Omental fat pad (tissue), 4 donors: ENCODE measurements at places on chromosomes 4 and X. TPM values are rescaled to one million over a fixed set of nuclear protein-coding genes. Genes with fewer than 3 reads are reported as not detected.

DNA sequence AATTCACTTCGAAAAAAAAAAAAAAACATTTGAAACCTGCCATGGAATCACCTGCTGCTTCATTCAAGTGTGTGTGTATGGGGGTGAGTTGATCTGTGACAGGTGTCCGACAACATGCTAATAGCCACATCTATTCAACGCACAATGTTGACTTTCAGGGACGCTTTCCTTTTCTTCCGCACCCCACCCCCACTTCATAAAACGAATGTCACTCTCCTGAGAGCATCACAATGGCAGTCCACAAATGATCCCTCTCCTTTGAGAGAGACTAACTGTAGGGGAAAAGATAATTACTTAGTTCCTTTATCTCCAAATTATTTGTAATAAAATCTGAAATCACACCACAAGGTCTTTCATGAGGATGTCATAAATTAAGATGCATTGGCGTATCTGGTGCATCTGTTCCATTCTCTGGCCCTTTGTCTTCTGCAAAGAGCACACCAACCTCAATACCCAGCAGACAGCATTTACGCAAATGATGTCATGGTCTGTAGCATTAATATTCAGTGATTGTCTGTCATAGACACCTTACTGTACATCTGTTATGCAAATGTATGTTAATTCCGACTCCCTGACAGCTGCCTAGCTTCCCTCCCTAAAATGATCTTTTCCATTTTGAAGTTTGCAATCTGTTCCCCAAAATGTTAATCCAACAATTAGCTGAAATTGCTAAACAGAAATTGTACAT, 640.0 kb upstream of the BOD1L1 start:
- no peak for DNase-seq

- no peak for DNase-seq
Measured at GRCh38 chr4:135268369-135268768, 1066.8 kb upstream of the PABPC4L start.

GRCh38 chr4:108602163-108602562, 18.2 kb upstream of the RPL34 start:
- DNase-seq = no peak

DNA sequence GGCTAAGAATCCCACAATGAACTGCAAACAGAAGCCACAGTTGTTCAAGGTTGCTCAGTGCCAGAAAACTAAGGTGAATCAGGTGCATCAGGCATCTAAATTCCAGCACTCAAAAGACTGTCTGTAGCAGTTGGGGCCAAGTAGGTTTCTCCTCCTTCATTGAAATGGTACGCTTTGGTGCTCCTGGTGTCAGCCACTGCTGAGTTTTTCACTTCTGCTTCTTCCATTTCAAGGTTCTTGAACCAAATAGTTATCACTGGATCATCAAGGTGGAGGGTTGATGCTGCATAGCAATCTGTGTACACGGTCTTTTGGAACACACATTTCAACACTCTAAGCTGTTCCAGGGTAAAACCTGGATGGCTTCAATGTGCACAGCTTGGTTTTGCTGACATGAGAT, 74.4 kb downstream of the TMA16 start:
- DNase-seq = no peak

DNA sequence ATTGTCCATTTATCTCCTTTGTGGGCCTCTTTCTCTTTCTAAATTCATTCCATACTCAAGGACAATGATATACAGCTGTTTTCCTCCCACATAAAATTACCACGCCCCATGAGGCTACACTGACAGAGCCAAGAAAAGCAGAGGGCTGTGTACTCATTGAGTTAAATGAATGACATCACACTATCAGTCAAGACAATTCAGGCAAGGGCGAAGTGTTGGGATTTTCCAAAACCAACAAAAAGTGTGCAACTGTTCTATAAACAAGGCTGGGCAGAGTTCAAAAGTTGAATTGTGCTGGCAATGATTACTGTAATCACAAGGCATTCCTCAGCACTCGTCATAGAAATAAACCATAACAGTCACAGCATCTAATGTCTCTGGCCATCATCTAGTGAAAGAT, 799.6 kb upstream of the DIAPH2 start:
- DNase-seq = no peak

GRCh38 chr4:163484906-163485305, 9.6 kb upstream of the TMA16 start:
- DNase-seq = peak; percentile 36

DNA sequence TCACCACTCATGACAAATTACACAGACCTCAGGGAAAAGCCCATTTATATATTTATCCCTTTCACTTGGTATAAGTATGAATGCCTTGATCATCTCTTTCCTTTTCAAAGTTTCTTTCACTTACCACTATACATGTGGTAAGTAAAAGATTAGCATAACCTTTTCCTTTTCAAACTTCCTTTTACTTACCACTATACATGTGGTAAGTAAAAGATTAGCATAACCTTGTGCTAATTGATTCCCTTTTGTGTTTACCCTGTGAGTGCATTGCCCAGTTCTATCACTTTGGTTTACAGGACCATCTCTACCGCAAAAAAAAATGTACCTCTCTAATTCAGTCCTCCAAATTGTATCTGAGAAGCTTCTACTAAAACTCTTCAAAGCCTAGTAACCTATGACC, 32.7 kb upstream of the TCEANC start:
- no peak for DNase-seq

DNA sequence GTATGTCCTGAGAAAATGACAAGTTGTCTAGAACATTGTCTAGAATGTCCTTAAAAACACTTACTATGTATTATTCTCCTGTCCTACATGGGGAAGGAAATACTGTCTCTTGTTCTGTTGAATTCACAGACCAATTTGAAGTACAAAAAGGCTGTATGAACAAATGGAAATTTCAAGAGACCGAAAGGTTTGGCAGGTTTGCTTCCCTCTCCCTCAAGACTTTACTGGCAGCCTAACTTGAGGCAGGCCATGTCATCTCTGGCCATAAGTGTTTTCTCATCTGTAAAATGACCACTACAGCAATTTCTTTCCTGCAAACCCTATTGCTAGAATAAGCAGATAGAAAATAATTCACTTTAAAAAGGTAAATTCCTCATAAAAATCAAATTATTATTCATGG, 191.2 kb upstream of the BMP3 start:
- no peak for DNase-seq

DNA sequence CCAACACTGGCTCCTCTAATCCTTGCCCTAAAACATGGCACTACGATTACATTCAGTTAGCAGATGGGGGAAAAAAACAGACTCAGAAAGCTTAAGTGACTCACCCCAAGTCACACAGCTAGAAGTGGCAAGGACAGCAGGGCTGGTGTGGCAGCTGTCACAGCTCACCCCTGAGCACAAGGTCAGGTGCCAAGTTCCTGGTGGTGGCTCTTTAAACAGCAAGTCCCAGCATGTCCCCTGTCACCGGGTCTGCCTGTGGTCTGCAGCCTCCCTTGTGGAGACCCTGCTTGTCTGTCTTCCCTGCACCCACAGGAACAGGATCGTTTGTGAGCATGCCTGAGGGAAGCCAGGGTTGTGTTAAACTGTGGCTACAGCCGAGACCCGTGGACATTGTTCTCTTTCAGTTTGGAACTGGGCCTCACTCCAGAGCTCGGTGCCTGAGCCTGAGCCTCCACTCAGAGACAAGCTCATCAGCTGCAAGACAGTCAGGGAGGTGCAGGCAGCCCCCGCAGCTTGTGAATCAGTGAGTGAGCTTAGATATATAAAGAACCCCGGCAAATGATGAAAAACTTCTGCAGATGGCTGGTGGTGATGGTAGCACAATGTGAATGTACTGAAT, 260.8 kb downstream of the BCOR start:
- DNase-seq = no peak

DNA sequence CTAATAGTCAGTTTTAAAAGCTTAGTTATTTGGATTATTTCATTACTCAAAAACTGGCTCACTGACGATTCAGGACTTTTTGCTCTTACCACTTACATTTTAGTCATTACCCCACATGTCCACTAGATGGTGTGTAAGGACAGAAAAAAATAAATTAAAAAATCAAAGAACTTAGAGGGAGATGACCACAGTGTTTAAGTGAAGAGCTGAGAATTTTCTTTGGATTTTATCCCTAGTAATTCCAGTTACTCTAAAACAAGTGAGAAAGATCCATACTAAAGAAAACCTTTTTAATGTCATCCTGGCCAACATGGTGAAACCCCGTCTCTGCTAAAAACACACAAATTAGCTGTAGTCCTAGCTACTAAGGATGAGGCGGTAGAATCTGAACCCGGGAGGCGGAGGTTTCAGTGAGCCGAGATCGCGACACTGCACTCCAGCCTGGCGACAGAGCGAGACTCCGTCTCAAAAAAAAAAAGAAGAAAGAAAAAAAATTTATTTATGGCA, 26.4 kb upstream of the TMPRSS11B start:
- no peak for DNase-seq

Gene GAGE13
- total RNA-seq = not detected

- no peak for DNase-seq
Measured at GRCh38 chrX:21559417-21559816, 98.7 kb downstream of the KLHL34 start.

DNA sequence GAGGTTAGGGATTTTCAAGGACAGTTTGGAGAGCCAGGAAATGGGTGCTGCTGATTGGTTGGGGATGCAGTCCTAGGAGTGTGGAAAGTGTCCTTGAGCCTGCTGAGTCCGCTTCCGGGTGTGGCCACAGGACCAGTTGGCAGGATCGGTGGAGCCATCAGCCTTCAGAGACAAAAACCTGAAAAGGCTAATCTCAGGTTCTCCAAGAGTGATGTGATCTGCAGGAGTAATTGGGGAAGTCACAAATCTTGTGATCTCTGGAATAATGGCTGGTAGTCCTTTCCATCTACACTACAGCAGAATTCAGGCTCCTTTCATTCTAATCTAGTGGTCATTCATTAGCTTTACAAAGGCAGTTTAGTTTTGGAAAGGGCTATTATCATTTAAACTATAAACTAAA, 55.9 kb upstream of the BMP2K start:
- no peak for DNase-seq

Gene GAB1
- 32.2 TPM for total RNA-seq

DNA sequence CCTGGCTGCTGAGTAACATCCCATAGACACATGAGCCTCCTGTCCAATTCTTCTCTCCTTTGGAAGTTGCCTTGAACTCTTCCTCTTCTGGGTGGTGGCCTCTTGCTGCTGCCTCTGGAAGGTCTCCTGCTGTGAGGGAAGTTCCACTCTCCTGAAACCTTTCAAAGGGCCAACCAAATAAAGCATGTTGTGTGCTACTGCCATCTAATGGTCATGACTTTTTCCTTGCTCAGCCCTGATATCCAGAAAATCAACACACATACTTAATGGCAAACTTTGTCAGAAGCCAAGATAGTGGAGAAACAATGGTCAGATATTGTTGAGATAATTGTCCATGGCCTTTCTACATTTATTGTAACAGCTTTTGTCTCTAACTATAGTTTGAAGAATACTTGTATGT, 19.1 kb upstream of the ZXDA start:
- DNase-seq = no peak

- DNase-seq = no peak
Measured at GRCh38 chr4:126395664-126396063, 1080.9 kb downstream of the FAT4 start.

Gene LARP1B
- 26.5 TPM for total RNA-seq

DNA sequence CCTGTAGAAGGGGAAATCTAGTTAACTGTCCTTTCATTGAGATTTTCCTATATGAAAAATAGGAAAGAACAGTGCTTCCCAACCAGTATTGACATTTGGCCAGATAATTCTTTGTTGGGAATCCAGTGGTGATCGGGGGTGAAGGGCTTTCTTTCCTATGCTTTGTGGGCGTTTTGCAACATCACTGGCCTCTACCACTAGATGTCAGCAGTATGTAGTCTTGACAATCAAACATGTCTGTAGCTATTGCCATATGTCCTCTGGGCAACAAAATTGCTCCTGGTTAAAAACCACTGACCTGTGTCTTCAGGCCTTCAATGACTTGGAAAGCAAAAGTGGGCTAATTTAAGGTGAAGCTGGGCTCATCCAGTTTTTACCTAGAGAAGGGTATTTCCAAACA, 658.5 kb downstream of the DACH2 start:
- DNase-seq = no peak

DNA sequence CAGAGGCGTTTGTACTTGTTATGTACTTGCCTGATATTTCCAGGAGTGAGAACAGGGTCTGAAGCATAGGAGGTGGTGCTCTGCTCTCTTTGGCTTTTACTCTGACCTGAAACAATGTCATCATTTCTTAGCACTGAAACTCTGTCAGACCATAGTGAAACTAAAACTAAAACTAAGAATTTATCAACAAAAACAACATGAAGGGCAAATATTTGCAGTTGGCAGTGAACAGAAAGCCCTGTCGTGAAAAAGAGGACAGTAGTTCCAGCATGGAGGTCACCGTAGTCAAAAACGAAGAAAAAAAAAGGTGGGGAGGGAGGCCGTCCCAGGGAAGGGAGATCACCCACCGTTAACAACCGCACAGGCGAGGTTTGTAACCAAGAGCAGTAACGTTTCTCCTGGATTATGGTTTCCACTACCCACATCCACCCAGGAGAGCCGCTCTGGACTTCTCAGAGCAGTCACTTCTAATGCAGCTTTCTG, 97.5 kb downstream of the ANK2 start:
- no peak for DNase-seq

GRCh38 chr4:12573716-12574115, 910.4 kb downstream of the RAB28 start:
- no peak for DNase-seq

- no peak for DNase-seq
Measured at GRCh38 chr4:38982361-38983095, 49.7 kb downstream of the TMEM156 start.

DNA sequence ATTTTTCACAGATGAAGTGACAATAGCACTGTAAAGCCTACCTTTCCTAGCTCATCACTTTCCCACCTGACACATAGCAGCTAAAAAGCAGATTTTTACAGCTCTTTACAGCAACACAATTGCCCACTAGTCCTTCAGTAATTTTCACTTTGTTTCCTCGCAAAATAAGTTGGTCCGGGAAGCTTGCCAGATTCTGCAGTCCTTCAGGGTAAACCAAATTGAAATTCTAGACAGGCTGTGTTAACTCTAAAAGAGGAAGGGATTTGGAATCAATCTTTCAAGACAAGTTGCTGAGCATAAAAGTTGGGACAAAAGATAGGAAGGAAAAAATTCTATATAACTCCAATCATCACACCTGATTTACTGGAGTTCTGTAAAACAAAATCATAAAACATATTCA, 8.7 kb downstream of the C1QTNF7 start:
- DNase-seq = no peak

DNA sequence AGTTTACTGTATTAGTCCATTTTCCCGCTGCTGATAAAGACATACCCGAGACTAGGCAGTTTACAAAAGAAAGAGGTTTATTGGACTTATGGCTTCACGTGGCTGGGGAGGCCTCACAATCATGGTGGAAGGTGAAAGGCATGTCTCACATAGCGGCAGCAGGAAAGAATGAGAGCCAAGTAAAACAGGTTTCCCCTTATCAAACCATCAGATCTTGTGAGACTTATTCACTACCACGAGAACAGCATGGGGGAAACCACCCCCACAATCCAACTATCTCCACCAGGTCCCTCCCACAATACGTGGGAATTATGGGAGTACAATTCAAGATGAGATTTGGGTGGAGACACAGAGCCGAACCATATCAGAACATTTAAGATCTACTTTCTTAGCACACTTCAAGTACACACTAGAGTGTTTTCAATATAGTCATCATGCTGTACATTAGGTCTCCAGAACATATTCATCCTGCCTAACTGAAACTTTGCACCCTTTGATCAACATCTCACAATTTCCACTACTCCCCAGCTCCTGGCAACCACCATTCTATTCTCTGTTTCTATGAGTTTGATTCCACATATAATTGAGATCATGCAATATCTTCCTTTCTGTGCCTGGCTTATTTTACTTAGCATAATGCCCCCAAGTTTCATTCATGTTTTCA, 341.0 kb downstream of the ARHGAP24 start:
- no peak for DNase-seq

GRCh38 chr4:147407261-147408045, 73.4 kb upstream of the EDNRA start:
- DNase-seq = no peak
